Left ventricle myocardium inferior (tissue), 1 donor: ENCODE measurements at places on chromosomes 12 and 14. TPM values are rescaled to one million over a fixed set of nuclear protein-coding genes. Genes with fewer than 3 reads are reported as not detected.
A peak's percentile ranks its signal among the peaks of the same experiment; 100 is the strongest.

GRCh38 chr14:74083784-74084276 is 423 bp downstream of the ALDH6A1 start:
- peak overlapping the region; percentile 87 for H3K4me3 ChIP-seq
- H3K27ac ChIP-seq: peak overlapping the region; percentile 88
- no peaks in the 10 kb centered on the region for H3K36me3 ChIP-seq
- peaks cover 46% of the 10 kb centered on the region for H3K4me1 ChIP-seq

DNA sequence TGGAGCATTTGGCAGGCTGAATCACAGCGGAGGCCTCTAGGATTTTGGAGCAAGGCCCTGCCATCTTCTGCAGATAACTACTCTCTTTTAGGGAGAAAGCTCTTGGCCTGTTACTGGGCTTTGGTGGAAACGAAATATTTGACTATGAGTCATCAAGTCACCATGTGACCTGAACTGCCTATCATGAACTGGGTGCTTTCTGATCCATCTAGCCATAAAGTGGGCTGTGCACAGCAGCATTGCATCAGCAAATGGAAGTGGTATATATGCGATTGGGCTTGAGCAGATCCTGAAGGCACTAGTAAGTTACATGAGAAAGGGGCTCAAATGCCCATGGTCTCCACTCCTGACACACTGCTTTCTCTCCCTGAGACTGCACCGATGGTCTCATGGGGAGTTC is 21.1 kb downstream of the GYS2 start:
- DNase-seq: no peak
- H3K27me3 ChIP-seq: no peaks in the 10 kb centered on the region
- H3K36me3 ChIP-seq: no peaks in the 10 kb centered on the region

DNA sequence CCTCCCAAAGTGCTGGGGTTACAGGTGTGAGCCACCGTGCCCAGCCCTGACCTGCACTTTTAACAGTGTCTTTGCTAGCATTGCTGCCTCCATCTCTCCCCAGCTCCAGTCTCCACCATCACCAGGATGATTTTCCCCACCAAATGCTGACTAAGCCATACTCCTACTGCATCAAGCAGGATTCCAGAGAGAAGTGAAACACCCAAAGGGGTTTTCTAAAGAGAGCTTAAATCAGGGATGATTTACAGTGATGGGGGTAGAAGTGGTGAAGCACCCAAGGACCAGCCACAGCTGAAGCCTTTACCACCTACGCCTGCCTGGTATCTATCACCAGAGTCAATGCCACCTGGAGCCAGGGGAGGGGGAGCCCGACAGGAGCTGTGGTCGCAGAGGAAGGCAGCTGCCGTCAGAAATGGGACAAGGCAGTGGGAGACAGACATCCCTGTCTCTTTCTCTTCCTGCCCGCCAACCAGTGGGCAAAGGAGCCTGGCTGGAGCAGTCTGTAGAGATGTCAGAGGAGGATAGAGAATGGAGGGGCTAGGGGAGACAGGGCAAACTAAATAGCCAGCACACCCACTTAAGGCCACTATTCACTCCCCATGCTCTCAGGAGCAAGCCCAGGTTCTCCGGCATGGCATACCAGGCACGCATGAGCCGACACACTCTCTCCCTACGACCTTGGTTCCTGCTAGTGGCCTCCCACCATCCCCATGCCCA is 22.4 kb upstream of the CD9 start:
- H3K36me3 ChIP-seq: no peaks in the 10 kb centered on the region
- DNase-seq: no peak
- H3K4me1 ChIP-seq: peaks cover 40% of the 10 kb centered on the region
- no peak overlapping the region for H3K4me3 ChIP-seq
- H3K27me3 ChIP-seq: no peaks in the 10 kb centered on the region

GRCh38 chr14:73724696-73725095 is 10.5 kb upstream of the PNMA1 start:
- H3K27ac ChIP-seq: peak overlapping the region; percentile 81
- peaks cover 81% of the 10 kb centered on the region for H3K36me3 ChIP-seq
- peaks cover 83% of the 10 kb centered on the region for H3K4me1 ChIP-seq
- no peak overlapping the region for H3K4me3 ChIP-seq
- H3K27me3 ChIP-seq: no peaks in the 10 kb centered on the region
- no peak for DNase-seq

DNA sequence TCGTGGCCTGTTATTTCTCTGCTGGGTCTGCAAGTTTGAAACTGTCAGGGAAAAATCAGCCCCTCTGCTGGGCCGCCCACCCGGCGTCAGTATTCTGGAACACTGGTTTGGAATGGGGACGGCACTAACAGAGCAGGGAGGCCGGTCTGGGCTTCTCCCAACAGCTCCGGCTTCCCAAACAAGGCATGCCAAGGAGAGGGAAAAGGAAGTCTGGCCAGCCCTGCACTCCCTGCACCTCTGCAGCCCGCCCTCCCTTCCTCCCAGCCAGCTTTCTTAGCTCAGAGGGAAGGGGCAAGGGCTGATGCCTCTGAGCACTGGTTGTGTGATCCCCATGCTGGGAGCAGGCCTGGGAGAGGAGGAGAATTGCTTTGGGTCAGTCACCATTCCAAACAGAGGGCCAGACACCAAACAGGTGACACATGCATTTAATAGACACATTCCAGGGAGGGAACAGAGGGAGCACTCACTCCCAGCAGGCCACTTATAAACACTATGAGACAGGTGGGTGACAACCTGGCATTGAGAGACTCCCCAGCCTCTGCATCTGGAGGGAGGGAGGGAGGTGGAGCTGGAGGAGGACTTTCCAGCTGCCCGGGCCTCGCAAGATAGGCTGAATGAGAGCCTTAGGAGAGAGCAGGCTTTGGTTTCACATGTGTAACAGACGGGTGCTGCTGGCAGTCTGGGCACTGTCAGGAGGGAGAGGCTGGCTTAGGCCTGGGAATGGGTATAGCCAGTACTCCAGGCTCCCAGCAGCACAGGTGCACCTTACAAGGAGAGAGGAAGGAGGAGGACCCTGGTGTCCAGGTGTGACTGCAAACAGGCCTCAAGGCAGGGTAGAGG is 10.3 kb downstream of the KRT75 start:
- H3K36me3 ChIP-seq: no peaks in the 10 kb centered on the region
- H3K27me3 ChIP-seq: peaks cover 50% of the 10 kb centered on the region
- DNase-seq: no peak
- no peak overlapping the region for H3K4me3 ChIP-seq
- no peaks in the 10 kb centered on the region for H3K4me1 ChIP-seq

DNA sequence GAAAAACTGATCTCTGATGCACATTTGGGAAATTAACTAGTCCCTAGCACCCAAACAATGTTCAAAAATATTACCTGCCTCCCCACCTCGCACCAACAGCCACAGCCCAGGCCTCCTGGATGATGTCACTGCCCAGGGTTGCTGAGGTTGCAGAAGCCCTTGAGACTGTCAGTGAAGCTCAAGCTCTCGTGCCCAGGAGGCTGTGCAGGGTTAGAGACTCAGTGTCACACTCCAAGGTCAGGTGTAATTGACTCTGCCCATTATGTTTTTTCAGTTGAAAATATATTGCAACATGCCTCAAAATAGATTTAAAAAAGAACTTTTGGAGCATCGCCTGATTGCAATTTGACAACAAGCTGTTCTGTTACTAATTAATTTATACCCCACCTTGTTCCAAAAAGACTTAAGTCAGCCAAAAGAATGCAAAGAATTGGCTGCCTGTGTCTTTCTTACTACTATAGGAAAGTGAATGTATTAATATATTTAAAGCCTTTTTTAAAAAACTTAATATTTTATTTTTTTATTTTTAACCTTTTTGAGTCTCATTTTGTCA is 72.3 kb downstream of the CMAS start:
- H3K36me3 ChIP-seq: no peaks in the 10 kb centered on the region
- DNase-seq: no peak
- H3K27ac ChIP-seq: no peak overlapping the region
- peaks cover 3% of the 10 kb centered on the region for H3K4me1 ChIP-seq
- no peaks in the 10 kb centered on the region for H3K27me3 ChIP-seq
- no peak overlapping the region for H3K4me3 ChIP-seq

GRCh38 chr14:57390037-57390805 is at the start of gene NAA30:
NAA30 (plus strand) TSS chr14:57390586; CDS start chr14:57390958, 372 bp downstream.
- peak within 1 kb of the TSS; percentile 92 for H3K4me3 ChIP-seq
- no peaks in the 10 kb centered on the region for H3K36me3 ChIP-seq
- H3K4me1 ChIP-seq: peaks cover 50% of the 10 kb centered on the region
- DNase-seq: peak; percentile 93

DNA sequence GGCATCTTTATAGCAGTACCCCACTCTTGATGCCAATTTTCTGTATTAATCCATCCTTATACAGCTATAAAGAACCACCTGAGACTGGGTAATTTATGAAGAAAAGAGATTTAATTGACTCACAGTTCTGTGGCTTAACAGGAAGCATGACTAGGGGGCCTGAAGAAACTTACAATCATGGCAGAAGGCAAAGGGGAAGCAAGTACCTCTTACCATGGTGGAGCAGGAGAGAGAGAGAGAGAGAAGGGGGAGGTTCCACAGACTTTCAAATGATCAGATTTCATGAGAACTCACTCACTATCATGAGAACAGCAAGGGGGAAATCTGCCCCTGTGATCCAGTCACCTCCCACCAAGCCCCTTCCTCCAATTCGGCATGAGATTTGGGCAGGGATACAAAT is 84.4 kb downstream of the SLC24A4 start:
- H3K4me3 ChIP-seq: no peak overlapping the region
- H3K27me3 ChIP-seq: peaks cover 1% of the 10 kb centered on the region
- DNase-seq: no peak
- H3K4me1 ChIP-seq: peaks cover 17% of the 10 kb centered on the region
- H3K27ac ChIP-seq: no peak overlapping the region
- H3K36me3 ChIP-seq: no peaks in the 10 kb centered on the region

Gene TPPP2
- 1.6 TPM for total RNA-seq

Gene CFL2
- total RNA-seq: 509 TPM

Gene GLS2
- 0.49 TPM for total RNA-seq

Gene CCT2
- 91.7 TPM for total RNA-seq
